Stimulated activated CD8-positive, alpha-beta memory T cell treated with anti-CD3 and anti-CD28 coated beads, Interleukin-15, amount 100 ng/mL, for 48 hours (primary cell): ENCODE measurements at places on chromosomes 13 and 19.

DNA sequence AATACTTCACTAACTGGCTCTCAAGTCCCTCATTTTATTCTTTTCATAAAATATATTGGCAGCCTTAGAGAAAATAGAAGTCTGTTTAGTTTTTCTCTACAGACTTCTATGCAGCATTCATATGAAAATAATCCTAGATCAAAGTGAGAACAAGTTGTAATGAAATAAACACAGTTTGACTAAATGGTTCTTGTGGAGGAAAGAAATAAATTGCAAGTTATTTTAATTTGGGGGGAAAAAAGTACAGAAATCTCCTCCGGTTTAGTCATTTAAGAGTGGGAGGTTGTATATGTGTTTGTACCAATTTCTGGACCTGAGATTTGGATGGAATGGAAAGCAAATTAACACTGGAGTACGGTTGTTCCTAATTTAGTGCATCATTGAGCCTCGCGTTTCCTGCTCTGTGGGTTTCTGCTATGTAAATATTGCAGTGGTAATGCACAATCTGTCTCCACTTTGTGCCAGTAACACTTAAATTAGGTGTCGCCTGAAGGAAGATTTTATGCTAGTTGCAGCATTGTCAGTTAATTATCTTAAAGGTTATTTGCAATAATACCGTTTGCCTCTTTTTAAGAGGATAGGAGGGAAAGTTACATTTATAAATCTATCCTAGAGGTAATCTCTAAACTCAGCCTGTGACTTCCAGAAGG lies 100.2 kb downstream of the ZIC5 start:
- DNase-seq: no peak

DNA sequence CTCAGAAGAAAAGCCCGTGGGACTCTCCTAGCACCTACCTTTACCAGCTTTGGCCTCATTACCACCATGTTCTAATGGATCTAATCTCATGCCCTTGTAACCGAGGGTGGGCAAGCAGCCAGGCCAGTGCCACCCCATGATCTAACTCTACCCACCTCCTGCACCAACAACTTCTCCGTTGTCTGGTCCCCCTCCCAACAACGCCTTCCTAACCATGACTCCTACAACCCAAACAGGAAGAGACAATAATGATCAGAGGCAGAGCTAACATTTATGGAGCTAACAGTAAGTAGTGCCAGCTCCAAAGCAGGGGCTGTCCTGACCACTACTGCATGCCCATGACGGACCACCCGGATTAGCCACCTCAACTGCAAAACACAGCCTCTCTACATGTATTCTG lies 3.5 kb downstream of the USP12 start:
- no peak for DNase-seq

- DNase-seq: no peak
Measured at GRCh38 chr19:46607448-46607841, 6.3 kb downstream of the CALM3 start.

DNA sequence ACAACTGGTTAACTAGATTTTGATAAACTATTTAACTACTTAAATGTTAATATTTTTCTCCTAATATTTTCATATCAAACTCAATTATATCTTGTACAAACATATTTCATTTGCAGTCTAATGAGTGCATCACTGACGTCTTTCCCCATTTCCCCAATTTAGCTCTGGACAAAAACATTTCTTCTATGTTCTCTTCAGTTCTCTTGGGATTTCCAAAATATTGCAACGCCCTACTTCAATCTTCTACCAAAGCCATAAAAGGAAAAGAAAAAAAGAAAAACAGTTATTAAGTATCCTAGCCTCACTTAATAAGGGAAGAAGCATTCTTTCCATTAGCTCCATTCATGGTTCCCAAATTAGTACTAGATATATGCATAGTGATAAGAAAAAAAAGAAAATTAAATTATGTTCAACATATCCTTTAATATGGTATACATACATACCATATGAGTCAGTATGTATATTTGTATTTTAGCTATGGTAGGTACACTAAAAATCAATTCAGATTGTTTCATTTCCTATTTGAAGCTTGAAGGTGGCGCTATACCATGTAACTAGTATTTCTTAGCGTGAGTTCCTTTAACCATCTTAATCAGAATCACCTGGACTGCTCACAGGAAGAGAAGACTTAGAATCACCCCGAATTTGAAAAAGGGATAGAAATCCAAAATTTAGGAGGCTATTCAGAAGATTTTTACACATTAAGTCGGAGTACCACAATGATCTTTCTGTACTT lies 9.9 kb downstream of the FBXL3 start:
- no peak for DNase-seq

- DNase-seq: no peak
Measured at GRCh38 chr13:25281193-25281934, 5.9 kb downstream of the MTMR6 start.

GRCh38 chr19:11067356-11068113 lies 21.7 kb upstream of the LDLR start:
- DNase-seq: no peak

- no peak for DNase-seq
Measured at GRCh38 chr19:45489216-45489855, 7.5 kb downstream of the RTN2 start.

GRCh38 chr13:71610876-71611275 lies 256.1 kb downstream of the DACH1 start:
- DNase-seq: no peak

GRCh38 chr13:39159393-39159792 lies 121.1 kb downstream of the NHLRC3 start:
- DNase-seq: no peak

DNA sequence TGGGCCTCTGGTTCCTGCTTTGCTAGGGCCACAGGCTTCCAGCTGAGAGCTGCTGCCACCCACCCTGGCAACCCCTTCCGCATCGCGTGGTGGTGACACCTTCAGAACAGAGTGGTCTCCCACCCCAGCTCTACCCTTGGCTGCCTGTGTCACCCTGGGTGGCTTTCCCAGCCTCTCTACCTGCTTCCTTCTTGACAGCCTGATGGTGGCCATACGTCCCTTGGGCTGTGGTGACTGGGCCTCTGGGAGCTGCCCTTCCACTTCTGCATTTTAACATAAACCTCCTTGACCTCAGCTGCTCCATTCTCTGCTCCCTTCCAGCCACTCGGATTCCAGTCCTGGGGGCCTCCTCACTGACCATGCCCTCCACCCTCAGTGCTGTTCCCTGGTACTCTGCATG lies 17.0 kb downstream of the PAK4 start:
- no peak for DNase-seq

DNA sequence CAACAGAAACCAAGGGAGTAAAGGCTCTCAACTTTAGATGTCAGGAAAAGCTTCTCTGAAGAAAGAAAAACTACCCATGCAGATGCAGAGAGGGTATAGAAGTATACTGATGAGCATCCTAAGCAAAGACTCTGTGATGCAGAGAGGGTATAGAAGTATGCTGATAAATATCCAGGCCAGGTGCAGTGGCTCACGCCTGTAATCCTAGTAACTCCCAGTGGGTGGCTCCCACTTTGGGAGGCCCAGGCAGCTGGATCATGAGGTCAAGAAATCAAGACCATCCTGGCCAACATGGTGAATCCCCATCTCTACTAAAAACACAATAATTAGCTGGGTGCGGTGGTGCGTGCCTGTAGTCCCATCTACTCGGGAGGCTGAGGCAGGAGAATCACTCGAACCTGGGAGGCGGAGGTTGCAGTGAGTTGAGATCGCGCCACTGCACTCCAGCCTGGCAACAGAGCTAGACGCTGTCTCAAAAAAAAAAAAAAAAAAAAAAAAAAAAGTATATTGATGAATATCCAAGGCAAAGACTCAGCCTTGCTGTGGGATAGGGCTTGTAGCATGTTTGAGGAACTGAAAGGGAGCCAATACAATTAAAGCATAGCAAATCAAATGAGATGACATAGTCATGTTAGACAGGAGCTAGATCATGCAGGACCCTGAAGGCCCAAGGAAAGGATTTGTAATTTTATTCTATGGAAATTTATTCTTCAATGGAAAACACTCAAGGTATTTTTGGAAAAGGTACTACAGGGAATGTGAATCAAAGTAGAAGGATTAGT lies 14.9 kb downstream of the UBL3 start:
- no peak for DNase-seq

DNA sequence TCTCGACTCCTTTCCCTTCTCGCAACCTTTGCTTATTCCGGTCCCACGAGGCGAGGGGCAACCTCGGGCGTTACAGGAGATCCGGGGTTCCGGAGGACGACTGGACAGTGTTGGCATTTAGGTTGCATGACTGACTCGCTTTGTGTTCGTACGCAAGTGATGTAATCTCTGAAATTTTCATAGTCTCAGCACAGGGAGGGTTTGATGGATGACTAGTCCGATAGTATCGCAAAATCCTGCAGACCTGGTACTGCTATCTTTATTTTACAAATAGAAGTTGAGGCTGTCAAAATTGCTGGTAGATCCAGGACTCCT lies 342 bp downstream of the DDX49 start:
- DNase-seq: no peak

GRCh38 chr13:113034451-113035212 lies 65.6 kb downstream of the MCF2L start:
- no peak for DNase-seq

GRCh38 chr19:45322311-45322710 lies 364 bp downstream of the CKM start:
- no peak for DNase-seq

DNA sequence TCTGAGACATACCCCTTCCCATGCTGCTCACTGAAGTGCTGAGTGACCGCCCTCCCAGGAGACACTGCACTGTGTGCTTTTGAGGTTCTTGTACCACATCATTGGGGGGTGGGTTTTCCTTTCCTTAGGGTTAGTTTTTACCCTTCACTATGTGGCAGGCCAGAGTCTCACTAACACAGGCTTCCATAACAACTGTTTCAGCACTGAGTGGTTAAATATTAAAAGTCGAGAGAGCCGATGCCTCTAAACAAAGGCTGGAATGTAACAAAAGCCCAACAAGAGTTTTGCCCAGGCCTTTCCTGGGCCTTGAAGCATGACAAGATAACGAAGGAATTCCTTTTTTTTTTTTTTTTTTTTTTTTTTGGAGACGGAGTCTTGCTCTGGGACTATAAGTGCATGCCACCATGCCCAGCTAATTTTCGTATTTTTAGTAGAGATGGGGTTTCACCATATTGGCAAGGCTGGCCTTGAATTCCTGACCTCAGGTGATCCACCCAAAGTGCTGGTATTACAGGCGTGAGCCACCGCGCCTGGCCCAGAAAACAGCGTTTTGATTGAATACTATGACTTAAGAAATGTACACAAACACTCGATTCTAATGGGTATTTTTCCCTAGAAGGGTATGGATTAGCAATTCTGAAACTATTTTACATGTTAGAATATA lies 46.5 kb downstream of the ZNF823 start:
- DNase-seq: no peak

GRCh38 chr19:11970174-11970573 lies 5.3 kb downstream of the ZNF763 start:
- no peak for DNase-seq

- DNase-seq: no peak
Measured at GRCh38 chr19:29662604-29663404, 2.5 kb upstream of the PLEKHF1 start.
